ENCODE measurements at places on chromosomes 4 and X.

DNA sequence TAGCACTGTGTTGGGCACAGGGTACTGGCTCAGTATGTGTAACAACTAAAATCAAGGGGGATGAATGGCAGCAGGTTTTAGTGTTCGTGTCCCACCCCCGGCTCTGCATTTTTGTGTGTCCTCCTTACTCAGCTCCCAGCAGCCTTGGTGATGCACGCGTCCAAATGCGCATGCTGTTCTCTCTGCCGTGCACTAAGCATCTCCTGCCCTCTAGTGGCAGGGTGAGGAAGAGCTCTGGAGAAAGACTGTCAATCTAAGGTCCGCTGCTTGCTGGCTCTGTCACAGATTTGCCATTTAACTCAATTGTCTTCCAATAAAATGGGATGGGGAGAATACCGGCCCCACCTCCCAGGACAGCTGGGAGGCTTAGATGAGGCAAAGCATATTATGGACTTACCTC, 61.4 kb downstream of the WFS1 start:
- no peak for DNase-seq

DNA sequence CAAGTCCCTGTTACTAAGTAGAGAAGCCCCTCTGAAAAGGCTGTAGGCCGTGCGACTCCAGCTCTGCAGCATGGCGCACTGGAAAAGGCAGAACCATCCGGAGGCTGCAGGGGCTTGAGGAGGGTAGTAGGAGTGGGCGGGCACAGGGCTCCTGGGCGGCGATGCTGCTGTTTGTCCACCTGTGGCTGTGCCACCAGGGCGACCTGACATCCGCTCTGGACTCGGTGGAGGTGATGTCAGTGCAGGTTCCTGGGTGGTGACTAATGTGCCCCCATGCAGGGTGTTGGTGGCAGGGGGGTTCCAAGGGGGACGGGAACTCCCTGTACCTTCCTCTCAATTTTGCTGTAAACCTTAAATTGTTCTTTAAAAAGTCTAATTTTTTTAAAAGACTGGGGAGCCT, 58.3 kb downstream of the PCGF3 start:
- no peak for DNase-seq

DNA sequence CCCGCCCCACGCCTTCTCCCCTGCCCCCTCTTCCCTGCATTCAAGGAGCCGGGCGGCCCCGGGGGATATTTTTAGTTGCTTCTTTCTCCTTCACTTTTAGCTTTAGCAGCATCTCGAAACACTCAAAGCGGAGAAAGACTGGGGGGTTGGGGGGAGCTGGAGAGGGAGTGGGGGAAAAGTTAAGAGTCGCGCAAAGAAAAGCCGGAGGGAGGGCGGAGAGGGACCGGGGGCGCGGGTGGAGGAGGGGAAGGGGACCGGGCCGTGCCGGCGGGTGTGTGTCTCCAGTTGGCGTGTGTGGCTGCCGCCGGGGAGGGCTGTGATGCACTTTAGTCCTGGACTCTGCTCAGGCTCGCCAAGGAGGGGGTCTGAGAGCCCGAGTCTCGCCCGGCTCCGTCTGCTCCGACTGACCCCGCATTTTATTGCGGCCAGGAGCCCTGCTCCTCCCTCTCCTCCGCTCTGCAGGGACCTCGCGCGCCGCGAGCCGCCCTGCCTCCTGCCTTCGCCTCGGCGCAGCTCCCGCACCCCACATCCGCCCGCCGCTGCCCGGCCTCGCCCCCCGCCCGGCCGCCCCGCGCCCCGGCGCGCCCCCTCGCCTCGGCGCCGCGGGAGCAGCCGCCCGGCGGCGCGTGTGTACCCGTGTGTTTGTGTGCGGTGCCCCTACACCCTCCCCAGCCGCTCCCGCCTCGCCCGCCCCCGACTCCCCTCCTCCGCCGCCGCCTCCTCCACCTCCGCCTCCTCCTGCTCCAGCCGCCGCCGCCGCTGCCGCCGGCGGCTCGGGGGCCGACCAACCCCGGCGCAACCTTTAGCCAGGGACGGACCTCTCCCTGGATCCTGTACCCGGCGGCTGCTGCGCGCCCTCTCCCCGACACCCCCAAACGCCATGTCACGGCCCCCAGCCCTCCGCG, 1.4 kb downstream of the ZNF827 start:
- no peak for DNase-seq

DNA sequence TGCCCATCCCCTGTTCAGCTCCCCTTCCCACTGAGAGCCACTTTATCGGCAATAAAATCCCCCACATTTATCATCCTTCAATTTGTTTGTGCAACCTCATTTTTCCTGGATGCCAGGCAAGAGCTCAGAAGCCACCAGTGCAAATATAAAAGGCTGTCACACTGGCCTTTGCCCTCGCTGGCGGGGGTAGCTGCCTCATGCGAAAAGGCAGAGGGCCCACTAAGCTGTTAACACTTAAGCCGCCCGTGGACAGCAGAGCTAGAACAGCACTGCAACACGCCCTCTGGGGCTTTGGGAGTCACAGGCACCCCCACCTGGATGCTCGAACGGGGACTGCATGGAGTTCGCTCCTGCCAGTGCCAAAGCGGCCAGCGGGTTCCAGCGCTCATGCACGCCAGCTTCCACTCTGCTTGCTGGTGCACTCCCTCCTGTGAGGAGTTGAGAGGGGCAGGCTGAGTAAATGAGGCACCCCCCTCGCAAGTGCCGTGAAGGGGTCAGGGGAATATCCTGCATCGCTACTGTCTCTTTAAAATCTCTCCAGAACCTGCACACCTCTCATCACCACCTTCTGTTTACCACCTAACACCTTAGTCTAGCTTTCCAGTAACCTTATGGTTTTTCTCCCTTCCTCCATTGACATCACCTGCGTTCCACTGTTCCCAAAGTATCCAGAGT, 99.5 kb downstream of the SORBS2 start:
- DNase-seq = no peak

- DNase-seq = no peak
Observed at GRCh38 chr4:170247596-170247995, 157.8 kb upstream of the AADAT start.

DNA sequence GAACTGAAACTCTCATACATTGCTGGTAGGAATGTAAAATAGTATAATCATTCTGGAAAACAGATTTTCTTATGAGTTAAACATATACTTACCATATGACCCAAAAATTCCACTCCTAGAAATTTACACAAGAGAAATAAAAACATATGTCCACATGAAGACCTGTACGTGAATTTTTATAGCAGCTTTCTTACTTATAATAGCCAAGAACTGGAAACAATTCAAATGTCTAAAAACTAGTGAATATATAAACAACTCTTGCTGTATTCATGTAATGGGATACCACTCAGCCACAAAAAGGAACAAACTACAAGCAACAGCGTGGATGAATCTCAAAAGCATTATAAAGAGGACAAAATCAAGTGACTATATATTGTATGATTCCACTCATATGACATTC, 27.5 kb downstream of the TMEM156 start:
- DNase-seq = no peak

DNA sequence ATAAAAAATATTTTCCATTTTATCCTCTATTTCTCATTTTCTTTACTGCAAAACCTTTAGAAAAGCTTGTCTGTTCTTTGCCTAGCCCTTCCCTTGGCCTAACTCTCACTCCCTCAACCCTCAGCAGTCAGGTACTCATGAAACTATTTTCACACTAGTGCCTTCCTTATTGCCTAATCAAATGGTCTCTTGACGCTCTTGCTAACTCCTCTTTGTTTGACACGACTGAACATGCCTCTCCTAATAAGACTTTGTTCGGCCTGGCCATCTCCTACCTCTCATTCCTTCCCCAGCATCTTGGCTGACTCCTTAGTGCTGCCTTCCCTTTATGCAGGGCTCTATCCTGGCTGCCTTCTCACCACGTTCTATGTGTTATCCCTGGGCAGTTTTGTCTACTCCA, 11.1 kb upstream of the LRAT start:
- no peak for DNase-seq

DNA sequence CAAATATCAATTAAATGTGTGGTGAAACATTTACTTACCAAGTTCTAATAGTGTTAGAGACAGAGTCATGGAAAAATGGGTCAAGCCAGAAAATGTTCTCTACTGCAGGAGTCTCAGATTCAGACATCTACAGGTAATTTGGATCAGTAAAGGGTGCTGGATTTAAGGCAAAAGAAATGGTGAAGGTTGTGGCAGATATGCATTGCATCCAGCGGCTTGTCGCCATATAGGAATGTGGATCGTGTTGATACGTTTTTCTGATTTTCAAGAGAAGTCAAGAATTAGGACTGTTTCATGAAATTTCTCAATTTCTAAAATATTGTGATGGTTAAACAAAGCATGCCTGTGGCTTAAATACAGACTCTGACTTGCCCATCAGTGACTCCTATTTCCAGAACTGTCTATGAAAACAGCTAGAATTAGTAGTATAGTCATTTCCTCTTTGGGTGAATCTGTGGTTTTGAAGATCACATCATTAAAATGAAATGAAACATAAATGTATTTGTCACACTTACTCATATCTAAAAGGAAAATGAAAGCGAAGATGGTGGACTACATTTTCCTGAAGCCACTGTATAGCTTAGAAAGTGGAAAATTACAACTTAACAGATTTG, 110.1 kb upstream of the VEGFC start:
- peak; percentile 60 for DNase-seq

DNA sequence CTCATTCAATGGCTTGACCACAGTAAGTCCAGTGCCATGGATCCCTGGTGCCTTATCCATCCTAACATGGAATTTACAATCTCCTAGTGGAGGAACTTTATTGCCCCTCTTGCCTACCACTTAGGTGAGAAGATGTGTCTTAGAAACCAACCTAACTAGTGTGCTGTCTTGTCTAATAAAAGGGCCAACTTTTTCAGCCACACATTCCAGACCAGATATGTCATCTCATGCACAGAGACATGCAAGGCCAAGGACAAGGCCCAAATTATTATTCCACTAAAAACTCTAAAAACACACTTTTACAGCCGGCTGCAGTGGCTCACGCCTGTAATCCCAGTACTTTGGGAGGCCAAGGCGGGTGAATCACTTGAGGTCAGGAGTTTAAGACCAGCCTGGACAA, 10.6 kb upstream of the PRDX4 start:
- no peak for DNase-seq

- DNase-seq = no peak
Observed at GRCh38 chrX:154815274-154815818, 10.1 kb upstream of the MPP1 start.

GRCh38 chr4:90145319-90145718, 18.1 kb downstream of the CCSER1 start:
- no peak for DNase-seq

DNA sequence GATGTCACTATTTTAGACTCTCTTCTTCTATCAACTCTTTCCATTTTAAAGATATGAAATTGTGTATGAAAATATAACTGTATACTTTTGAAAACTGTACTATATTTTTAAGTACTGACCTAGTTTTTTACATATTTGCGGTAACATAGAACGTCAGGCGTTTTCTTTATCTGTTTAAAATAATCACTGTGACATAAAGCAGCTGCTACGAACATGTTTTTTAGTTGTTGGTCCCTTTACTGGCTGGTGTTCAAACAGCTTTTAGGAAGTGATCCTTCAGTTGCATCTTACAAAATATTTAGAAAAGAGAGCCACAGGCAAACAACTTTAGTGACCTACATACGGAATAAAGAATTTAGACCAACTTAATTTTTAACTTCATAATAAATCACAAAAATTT, 73.1 kb downstream of the METTL14 start:
- DNase-seq = no peak

GRCh38 chr4:3059943-3060342, 14.4 kb downstream of the HTT-AS start:
- no peak for DNase-seq

DNA sequence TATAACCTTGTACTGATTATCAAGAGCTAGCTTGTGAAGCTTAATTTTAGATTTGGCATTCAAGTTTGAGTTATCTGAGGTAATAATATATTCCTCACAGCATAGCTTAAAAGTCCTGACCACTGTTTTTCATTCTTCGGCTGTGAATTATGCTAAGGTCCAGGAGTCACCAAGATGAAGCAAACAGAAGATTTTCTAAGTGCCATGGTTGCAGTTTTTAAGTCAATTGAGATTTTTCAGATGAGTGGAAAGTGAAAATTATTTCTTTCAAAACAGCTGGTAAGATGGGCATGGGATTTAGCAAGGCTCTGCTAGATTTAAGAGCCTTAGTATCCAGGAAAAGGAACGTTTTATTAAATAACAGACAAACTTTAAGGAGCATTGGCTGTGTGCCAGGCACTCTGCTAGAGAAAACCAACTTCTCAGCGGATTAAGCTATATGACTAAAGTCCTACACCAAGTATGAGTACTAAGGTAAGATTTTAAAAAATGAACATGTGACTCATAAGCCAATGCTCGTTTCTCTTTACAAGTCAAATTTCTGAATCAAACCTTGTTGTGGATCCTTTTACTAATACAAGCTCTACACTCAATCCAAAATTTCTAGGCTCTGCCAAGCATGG, 149.9 kb upstream of the IL15 start:
- peak; percentile 4 for DNase-seq

GRCh38 chr4:61180405-61180804, 19.7 kb upstream of the ADGRL3 start:
- no peak for DNase-seq

DNA sequence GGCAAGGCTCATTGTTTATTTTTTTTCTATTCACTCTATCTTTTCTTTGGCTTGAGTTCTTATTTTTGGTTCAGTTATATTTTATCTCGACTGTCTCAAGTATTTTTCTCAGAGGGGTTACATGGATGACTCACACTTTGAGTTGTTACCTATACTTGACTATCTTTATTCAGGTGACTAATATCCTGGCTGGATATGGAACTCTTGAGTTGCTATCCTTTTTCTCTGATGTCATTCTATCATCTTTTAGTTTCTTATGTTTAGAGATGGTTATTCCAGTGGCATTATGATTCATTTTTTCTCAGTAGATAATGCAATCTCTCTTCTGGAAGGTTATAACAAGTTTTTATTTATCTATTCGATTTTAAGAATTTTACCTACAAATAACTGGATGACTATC, 117.9 kb downstream of the COX18 start:
- no peak for DNase-seq

- DNase-seq = no peak
Observed at GRCh38 chrX:109440475-109440874, 41.4 kb downstream of the GUCY2F start.

DNA sequence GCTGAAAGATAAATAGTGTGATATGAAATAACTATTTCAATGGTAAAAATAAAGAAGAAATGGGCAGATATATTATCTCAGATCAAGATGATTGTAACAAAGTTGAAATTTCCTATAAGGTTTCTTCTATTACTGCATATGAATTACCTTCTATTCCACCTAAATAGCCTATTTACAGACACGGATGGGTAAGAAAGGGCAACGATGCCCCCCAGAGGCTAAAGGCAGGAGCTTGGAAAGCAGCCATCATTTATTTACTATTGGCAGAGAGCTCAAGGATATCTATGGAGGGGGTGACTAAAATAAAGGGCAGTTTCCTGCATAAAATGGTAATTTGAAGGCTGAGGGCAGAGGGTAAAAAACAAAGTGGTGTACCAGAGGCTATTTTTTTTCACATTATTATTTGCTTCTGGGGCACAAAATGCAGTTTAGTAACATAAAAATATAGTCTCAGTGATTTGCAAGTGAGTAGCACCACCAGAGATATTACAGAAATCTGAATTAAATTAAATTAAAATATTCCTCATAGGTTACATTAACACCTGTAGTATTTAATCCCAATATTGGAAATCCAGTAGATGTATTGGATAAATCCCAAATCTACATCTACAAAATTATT, 123.1 kb downstream of the BTC start:
- DNase-seq = no peak

- DNase-seq = no peak
Observed at GRCh38 chr4:27835851-27836250, 975.2 kb downstream of the STIM2 start.

GRCh38 chr4:167944721-167945120, 147.6 kb upstream of the ANXA10 start:
- DNase-seq = no peak

- DNase-seq = no peak
Observed at GRCh38 chr4:137664416-137664815, 132.1 kb upstream of the PCDH18 start.

All from keratinocyte (primary cell).